H4 (cell line): ENCODE measurements at places on chromosomes 1 and 21. TPM values are rescaled to one million over a fixed set of nuclear protein-coding genes. Genes with fewer than 3 reads are reported as not detected.

- peak; percentile 3 for DNase-seq
Measured at GRCh38 chr1:81876901-81877733, 76.4 kb downstream of the ADGRL2 start.

DNA sequence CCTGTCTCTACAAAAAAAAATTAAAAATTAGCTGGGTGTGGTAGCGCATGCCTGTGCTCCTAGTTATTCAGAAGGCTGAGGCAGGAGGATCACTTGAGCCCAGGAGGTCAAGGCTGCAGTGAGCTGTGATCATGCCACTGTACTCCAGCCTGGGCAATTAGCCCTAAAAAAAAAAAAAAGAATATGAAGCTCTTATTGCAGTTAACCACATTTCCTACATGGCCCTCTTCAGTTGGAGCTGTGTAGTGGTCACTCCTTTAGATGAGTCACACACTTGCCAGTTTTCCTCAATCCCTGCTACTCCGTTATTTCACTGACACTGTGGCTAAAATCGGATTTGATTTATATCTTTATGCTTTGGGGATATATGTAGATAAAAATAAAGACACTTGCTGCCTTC lies 11.8 kb downstream of the NFYC start:
- DNase-seq: peak; percentile 94

DNA sequence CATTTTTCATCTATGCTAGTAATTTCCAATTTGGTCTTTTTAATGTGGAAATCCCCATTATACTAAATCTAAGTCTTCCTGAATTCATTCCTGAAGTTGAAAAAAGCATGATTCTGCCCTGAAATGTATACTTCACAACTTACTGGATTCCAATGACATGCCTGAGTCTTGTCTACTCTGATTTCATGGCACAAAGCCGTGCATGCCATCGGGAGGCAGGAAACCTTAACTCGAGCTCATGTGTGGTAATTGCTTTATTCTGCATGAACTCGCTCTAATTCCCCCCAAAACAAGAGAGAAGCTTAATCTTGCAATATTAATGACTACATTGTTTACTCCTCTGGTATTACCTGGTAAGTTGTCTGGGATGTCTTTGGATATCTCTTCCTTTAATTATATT lies 39.6 kb upstream of the PBX1 start:
- no peak for DNase-seq

DNA sequence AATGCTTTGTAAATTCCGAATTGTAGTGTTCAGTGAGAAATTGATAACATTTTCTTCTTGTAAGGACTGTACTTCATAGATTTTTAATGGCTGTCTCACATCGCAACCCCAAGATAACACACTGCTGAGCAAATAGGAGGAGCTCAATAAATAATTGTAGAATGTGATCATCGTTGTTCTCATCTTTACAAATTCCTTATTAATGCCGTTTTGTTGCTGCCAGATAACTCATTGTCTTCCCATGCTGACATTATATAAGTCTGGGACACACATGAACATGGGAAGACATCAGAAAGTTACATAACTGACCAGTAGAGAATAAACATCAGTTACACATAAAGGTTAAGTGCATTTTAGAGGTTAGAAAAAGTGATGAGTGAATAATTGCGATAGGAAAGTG lies 46.4 kb upstream of the TSPAN2 start:
- no peak for DNase-seq

- DNase-seq: no peak
Measured at GRCh38 chr1:9726905-9727595, 75.5 kb downstream of the PIK3CD start.

- DNase-seq: peak; percentile 6
Measured at GRCh38 chr1:195053478-195053877, 1554.8 kb downstream of the KCNT2 start.

DNA sequence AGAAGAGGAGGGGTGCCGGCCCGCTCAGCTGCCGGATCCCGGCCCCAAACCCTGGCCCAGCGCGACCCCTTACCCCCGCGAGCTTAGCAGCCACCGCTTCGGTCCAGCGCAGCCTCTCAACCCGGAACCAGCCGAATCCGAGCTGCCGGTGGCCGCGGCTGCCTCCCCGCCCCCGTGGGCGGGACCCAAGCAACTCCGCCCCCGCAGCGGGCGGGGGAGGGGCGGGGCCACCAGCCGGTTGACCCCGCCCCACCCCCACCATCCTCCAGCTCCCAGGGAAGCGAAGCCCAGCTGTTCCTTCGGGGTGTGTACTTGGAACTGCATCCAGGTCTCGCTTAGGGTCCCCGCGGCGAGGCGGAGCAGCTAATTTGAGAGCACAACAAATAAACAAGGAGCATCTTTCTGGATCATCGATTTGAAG lies at the start of gene TRIM62:
Gene TRIM62 (minus strand): TSS at position 123 of the 421 bp plus-strand sequence. CDS start 611 bp downstream, outside the sequence.
- peak; percentile 56 for DNase-seq

GRCh38 chr1:60265560-60266535 lies 192.3 kb upstream of the C1orf87 start:
- no peak for DNase-seq

DNA sequence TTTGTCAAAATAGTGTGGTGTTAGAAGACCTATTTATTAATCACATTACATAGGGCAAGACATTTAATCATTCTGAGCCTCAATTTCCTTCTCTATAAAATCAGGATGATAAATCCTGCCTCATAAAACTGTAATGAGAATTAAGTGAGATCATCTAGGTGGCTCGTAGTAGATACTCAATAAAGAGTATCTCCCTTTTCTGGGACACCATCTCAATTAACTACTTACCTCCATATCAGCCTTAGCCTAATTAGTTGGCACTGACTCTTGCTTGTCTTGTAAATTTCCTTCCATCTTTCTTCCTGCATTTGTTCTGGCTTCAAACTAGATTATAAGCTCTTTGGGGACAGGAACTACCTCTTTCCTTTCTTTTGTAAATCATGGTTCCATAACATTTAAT lies 102.6 kb upstream of the TNR start:
- no peak for DNase-seq

DNA sequence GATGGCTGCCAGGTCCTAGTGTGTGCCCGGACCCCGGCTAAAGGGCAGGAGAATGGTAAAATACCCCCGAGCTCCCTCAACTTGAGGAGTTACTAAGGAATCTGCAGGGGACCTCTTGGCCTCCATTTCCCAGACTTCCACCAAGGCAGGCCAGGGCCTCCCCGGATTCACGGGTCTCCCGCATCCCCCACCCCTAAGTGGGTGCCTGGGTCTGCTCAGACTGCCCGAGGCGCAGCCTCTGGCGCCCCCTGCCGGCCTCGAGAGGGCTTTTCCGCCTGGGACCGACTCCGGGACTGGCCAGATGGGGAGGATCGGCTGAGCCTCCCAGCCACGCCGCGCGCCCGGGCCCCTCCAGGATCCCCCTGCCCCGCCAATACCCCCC lies 1.7 kb downstream of the PLEKHG5 start:
- peak; percentile 34 for DNase-seq

GRCh38 chr1:212346601-212347000 lies 61.4 kb downstream of the PPP2R5A start:
- no peak for DNase-seq

GRCh38 chr1:2239384-2239985 lies 11.4 kb downstream of the SKI start:
- no peak for DNase-seq

The PTGS2 gene
- 17.0 and 22.1 TPM in 2 replicates for total RNA-seq

GRCh38 chr1:29707796-29708195 lies 471.5 kb downstream of the PTPRU start:
- DNase-seq: no peak

DNA sequence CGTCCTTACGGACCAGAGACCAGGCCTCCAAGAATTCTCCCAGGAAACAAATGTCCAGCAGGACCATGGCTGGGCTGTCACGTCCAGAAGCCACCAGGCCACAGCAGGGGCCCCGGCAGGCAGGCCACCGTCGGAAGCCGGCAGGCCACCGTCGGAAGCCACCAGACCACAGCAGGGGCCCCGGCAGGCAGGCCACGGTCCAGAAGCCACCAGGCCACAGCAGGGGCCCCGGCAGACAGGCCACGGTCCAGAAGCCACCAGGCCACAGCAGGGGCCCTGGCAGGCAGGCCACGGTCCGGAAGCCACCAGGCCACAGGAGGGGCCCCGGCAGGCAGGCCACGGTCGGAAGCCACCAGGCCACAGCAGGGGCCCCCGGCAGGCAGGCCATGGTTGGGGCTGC lies 67.0 kb upstream of the PDE9A start:
- DNase-seq: no peak

DNA sequence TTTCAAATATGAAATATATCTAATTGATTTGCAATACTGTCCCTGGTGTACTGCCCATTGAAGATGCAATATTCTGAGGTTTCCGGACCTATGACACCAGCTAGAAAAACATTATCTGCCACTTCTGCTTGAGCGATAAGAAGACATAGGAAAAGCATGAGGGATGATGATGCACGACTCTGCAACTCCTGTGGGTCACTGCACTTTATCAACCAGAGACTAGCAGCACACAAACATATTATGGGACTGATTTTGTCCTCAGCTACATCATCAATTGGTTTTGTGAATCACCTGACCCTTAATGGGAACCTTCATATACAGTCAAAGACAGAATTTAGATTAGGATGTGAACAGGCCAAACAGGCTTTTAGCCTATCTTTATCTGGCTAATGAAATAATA lies 13.8 kb upstream of the KCNA3 start:
- DNase-seq: no peak

GRCh38 chr1:162029157-162029556 lies 5.5 kb upstream of the OLFML2B start:
- DNase-seq: no peak

GRCh38 chr1:5297180-5297885 lies 642.9 kb downstream of the AJAP1 start:
- peak; percentile 80 for DNase-seq

DNA sequence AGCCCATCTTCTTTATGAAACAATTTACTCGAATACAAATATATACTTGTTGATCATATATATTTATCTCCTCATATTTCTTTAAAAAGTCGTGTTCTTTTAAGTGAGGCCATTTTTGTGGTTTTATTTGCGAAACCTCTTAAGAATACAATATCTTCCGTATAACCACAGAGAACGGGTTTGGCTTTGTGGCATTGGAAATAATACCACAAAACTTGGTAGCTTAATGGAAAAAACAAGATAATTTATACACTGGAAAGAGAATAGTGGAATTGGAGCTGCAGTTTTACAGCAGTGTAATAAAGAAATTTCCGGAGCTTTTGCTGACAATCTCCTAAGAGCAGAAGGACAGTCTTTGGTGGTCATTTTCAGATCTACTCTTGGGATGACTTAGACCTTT lies 29.4 kb downstream of the PTGFR start:
- peak; percentile 44 for DNase-seq

GRCh38 chr1:110605901-110606656 lies at the start of gene KCNA2:
KCNA2 (minus strand) TSS chr1:110606358; CDS start chr1:110604782, 1,576 bp downstream.
- no peak for DNase-seq

DNA sequence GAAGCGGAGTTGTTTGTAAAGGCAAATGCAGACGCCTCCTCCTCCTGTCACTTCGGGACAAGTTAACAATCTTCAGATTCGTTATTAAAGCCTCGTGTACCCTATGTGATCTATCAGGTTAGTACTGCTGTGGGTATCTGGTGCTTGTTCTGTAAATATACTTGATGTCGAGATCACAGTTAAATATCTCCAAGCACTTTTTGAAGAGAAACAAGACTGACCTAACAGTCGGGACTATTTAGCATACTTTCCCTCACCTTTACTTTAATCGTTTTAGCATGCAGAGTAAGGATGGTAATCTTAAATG lies 710 bp downstream of the KLHL20 start:
- DNase-seq: no peak

DNA sequence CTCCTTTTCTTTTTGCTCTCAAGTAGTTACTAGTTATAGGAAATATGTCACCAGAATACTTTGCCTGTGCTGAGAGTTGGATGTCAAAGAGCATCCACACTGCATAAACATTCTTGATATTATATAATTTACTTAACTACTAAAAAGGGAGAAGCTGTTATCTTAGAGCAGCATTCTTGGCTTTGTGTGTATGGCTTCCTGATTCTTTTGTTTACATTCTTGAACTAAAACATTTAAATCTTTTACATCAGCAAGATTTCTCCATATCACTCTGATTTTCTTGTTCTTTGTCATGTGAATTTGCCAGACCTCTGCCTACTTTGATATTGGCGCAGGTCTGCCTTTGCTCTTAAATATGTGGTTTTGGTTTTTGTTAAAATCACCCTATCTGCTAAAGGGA lies 48.8 kb downstream of the SUCO start:
- no peak for DNase-seq

DNA sequence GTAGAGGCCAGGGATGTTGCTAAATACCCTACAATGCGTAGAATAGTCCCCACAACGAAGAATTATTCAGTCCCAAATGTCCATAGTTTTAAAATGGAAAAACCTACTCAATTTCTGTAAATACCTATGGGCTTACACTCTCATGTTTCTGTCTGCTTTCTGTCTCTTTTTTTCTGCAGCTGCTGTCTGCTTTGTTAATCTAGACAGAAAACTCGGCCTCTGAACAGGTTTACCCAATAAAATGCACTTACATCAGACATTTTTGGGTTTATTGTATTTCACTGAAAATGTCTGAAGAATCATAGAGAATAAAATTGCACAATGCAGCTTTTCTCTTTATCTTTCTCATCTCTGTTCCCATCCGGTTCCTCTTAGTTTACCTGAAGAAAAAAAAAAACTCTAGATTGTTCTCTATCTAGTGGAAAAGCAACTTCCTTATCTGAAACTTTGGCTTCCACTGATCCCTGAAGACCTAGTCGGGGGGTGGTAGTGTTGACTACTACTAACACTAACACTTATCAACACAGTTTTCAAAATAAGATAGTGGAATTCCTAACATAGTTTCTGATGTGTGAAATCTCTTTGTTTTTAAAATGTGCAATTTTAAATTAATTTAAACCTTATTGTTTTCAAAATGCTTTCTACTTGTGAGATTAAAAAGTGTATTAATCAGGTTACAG lies 76.9 kb upstream of the CCDC190 start:
- DNase-seq: no peak

DNA sequence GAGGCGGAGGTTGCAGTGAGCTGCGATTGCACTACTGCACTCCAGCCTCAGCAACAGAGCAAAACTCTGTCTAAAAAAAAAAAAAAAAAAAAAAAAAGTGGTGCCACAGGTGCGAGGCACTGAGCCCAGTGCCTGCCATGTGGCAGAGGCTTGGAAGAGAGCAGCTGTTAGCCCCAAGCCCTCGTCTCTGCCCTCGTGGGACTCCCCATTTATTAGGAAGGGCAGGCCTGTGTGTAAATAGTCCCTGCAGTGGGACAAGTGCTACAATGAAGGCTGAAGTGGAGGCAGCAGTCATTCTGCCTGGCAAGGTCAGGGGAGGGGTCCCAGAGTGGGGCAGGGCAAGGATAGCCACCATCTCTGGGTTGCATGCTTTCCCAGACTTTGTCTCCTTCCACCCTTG lies 6.5 kb downstream of the RPS6KA1 start:
- no peak for DNase-seq

The KCNQ4 gene
- not detected in 2 replicates for total RNA-seq
